ENCODE measurements at places on chromosomes 2 and 18.

- no peak for DNase-seq
These were observed 10.0 kb upstream of the STPG4 start for GRCh38 chr2:47165001-47165555.

DNA sequence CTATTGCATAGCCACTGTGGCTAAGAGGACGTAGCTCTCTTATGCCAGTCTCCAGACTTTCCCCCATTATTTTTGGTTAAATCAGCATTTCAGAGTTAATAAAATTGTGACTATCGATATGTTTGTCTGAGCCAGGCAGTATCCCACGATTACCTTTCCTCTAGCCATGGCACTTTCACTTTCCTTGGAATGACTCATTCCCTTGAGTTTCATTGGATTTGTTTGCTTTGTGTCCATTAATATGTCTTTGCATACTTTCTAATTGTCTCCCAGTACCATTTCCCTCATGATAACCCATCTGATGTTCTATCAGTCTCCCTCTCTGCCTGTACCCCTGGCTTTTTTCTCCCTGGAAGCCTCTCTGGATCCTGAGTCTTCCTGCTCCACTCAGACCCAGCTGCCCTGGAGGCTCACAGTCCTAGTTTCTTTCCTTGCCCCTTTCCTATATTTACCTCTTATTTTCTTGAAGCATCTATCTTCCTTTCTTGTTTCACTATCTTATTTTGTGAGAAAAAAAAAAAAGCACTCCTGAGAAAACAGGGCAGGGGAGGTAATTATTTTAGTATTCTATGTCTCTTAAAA is 126.1 kb downstream of the MTX2 start:
- no peak for DNase-seq

DNA sequence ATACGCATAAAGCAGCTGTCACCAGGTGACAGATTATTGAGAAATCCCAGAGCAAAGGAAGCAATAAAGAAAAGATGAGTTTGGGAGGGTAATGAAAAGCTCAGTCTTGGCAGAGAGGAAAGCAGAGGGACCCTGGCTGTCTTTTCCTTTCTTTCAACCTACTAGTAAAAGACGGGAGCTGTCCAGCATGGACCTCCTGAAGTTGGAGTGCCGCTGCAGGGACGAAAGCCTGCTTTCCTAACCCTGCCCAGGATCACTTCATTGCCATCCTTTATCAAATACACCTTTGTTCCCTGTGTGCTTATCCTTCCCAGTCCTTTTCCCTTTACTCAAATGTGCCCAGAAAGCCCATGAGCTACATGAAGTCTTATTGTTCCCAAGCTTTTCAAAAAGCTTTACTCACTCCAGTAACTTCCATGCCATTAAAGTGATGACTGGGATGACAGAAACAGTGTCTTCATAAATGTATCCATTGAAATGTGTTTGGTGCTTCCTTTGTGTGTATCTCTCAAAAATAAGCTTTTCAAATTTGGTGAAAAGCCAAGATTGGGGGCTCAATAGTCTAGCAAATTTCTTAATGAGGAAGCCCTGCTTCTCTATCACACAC is 3.7 kb upstream of the SPR start:
- DNase-seq = no peak

DNA sequence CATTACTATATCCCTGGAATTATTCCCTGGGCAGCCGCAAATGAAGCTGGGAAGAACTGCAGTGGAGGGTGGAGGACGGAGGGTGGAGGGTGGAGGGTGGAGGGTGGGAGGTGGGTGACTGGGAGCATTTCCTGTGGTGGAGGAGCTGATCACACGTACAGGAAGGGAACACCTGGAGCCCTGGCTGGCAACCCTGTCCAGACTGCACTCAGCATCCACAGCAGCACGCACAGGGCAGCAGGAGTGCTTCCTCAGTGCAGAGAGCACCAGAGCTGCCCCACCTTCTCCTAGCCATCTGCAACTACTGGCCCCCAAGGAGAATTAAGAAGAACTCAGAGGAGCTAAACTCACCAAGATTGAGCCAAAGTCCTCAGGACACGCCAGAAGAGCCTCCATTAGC is 249.9 kb downstream of the EIPR1 start:
- DNase-seq = no peak

- no peak for DNase-seq
These were observed 16.8 kb upstream of the SMAD4 start for GRCh38 chr18:51013259-51013658.

DNA sequence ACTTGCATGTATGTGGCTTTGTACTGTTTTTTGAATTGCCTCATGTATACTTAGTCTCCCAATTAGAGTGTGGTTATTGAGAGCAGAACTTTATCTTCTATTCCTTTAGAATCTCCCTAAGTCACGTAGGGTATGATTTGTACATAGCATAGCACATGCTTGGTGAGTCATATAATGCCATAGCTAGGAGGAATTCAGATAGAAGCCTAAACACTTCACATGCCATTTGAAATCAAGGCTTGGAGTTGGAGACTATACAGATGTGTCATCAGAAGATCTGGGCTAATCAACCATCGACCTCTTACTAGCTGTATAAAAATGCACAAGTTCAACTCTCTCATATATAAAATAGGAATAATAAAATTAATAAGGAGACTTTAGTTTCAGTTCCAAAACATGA is 222.6 kb upstream of the ST6GAL2 start:
- no peak for DNase-seq

DNA sequence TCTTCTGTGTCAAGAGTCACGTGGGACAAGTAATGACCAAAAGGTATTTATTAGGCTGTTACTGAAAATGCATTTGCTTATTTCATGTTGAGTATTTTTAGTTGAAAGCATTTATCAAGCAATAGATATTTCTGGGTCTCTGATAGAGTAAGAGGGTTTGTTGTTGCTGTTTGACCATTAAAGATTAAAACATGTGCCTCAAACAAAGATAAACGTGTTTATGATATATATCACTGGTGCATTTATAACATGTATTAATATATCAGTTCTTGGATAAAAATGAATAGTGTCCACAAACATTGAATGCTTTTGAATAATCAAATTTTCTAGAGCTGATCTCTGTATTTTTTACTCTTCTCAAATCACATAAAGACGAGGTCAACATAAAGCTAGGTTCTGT is 467.7 kb downstream of the THSD7B start:
- no peak for DNase-seq

- DNase-seq = no peak
These were observed 4.1 kb downstream of the FEV start for GRCh38 chr2:218980735-218981389.

DNA sequence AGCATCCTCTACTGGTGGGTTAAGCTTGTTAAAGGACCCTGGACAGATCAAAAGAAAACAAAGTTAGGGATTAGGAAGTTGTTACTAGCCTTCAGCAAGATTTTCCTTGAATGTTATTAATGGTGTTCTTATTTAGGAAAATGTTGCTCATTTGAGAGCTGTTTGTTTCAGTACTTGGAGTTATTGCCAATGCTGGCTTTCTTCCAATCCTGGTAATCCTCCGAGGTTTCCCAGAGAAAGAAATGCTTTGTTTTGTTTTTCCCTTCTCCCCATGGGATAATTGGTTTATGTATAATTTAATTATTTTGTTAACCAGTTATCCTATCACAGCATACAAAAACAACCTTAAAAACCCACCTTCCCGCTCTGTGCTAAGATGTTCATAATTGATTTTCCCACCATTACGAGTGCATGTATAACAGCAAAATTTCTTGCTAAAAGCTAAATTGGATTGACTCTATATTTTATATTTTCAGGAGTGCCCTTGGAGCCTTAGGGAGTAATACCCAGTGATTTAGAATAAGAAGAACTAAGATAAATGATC is 79.8 kb downstream of the MGAT5 start:
- DNase-seq = no peak
